Stomach (tissue), 19 donors: ENCODE measurements at places on chromosomes 7 and 10. TPM values are rescaled to one million over a fixed set of nuclear protein-coding genes. Genes with fewer than 3 reads are reported as not detected.

DNA sequence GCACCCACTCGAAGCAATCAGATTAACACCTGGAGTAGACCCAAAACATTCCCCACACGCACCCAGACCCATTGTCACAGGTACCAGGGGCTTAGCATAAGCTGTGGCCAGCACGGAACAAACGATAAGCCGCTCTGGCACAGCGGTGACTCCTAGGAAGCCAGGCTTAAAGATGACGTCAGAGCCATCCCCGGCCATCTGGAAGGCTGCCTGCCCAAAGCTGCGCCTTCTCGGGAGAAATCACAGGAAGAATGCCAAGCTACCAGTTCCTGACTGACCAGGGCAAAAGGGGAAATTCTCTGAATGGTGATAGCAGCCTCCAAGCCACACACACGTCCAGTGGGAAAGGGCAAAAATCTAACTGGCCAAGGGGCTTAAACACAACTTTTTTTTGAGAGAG lies 13.0 kb upstream of the WIPI2 start:
- peak; percentile 61 for DNase-seq

DNA sequence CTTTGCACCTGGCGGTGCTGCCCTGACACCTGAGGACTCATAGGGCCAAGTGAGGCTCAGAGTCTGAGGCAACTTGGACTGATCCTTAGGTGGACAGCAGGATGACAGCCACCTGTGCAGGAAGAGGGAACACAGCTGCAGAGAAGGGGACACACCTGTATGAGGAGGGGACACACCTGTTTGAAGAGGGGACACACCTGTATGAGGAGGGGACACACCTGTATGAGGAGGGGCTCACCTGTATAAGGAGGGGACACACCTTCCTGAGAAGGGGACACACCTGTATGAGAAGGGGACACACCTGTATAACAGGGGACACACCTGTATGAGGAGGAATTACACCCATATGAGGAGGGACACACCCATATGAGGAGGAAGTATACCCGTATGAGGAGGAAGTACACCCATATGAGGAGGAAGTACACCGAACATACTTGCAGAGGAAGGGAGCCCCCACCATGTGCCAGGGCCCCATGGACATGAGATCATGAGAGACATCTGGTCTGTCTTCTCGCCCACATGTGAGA lies 285.9 kb downstream of the ADARB2 start:
- DNase-seq: no peak

DNA sequence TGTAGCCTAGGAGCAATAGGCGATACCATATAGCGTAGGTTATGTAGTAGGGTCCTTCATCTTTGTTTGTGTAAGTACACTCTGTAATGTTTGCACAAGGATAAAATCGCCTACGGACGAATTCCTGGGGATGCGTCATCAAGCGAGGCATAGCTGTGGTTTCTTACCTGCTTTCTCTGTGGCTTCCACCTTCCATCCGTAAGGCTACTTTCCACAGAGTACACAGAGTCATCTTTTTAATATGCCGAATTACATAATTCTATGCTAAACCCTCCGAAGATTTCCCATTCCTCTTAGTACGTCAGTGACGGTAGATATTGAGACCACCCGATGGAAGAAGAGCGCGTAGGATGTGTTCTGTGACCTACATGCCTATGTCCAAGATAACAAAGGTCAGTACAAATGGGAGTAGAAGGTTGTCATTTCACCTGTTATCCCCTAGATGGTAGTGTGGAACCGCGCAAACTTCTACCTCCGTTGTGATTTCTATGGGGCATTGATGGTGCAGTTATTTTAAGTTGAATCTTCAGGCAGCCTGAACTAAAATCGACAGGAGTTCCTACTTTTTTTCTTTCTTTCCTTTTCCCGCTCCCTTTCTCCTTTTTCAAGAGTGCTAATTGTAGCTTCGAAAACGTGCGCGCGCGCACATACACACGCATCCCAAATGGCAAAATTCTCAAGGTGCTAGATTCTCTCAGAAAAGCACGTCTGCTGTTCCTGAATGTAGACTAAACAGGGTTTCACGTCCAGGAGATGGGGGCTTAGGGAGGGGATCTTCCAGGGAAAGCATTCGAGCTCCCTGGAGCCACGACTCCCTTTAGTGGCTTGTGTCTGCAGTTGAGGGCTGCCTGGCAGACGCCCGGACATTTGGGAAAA lies 111.7 kb upstream of the MBL2 start:
- peak; percentile 90 for DNase-seq

Gene SCART1
- 5.9 TPM for total RNA-seq

Gene TMEM139
- total RNA-seq: 2.9 TPM

DNA sequence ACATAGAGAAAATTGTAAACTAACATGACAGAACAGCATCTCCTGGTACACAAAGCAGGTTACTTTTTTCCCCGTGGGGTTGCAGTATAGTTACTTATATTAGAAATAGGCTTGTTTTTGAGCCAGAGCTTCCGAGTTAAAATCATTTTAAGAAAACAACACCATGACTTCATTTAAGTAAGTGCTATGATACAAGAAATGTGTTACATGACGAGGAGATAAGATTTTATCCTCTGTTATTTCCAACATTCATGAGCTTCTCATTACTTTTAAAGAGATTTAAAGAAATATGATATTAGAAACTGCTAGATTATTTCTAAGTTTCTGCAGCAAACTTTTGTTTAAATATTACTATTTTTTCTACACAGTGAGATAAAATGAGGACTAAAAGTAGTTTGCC lies 968.7 kb downstream of the GATA3 start:
- DNase-seq: no peak

DNA sequence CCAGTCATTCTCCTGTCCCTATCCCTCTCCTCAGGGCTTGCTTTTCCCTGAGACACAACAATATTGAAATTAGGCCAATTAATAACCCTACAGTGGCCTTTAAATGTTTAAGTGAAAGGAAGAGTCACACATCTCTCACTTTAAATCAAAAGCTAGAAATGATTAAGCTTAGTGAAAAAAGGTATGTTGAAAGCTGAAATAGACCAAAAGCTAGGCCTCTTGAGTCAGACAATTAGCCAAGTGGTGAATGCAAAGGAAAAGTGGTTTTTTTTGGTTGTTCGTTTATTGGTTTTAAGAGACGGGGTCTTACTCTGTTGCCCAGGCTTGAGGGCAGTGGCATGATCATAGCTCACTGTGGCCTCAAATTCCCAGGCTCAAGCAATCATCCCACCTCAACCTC lies 9.7 kb upstream of the ATAD1 start:
- DNase-seq: no peak

- DNase-seq: peak; percentile 59
Measured at GRCh38 chr10:43390759-43391158, 18.2 kb downstream of the HNRNPF start.

GRCh38 chr7:5211730-5212482 lies 21.9 kb downstream of the WIPI2 start:
- DNase-seq: no peak

DNA sequence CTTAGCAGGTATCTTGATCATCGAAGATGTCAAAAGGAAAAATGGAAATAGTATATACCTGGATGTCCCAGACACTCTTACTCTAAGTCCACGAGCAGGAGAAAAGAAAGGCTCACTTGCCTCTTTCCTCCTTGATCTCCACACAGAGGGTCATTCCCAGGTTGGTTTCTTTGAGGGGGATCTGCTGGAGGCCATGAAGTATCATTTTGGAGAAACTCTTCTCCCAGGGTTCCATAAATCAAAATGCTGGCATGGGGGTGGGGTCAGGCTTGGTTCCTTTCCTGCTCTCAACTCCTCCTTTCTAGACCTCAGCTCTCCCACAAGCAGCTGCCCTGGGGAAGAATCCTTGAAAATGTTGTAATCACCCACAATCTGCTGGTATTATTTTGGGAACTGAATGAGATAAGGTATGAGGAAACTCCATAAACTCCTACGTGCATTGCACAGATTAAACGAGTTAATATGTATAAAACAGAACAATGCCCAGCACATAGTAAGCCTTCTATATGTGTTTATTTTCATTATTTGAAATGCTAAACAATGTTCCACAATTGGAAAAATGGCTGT lies 54.4 kb downstream of the PRKCQ start:
- no peak for DNase-seq

Gene SH2D4B
- total RNA-seq: not detected

GRCh38 chr10:2839081-2839725 lies 228.1 kb upstream of the PFKP start:
- DNase-seq: no peak

Gene CRTAC1
- 7.2 TPM for total RNA-seq

GRCh38 chr10:104322416-104322782 lies 15.9 kb downstream of the ITPRIP start:
- no peak for DNase-seq

DNA sequence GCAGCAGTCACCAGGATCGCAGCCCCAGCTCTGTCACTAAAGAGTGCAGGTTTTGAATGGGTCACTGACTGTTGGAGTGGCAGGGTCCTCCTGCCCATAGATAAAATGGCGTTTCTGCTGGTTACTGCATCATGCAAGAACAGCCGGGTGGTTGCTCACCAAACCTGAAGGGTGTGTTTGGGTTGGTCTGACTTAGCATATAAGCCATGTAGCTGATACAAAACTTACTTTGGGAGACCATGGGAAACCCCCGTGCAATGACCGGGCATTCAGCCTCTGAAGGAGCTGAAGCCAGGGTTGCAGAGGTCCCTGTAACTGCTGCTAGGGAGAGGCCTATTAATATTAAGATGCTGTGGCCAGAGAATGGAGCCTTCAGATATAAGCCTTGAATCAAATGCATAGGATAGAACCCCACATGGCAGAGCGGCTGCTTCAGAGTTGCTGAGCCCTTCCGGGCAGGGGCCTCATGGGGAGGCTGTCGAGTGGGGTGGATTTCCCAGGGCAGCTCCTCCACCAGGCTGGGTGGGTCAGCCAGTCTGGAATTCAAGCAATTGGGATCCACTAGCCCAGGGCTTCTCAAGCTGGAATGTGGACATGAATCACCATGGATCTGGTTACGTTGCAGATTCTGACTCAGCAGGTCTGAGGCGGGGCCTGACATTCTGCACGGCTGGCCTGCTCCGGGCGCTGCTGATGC lies 70.9 kb upstream of the CTBP2 start:
- DNase-seq: no peak

GRCh38 chr10:87960230-87960629 lies 96.8 kb downstream of the PTEN start:
- no peak for DNase-seq

GRCh38 chr7:69577221-69577620 lies 21.1 kb upstream of the AUTS2 start:
- DNase-seq: no peak

DNA sequence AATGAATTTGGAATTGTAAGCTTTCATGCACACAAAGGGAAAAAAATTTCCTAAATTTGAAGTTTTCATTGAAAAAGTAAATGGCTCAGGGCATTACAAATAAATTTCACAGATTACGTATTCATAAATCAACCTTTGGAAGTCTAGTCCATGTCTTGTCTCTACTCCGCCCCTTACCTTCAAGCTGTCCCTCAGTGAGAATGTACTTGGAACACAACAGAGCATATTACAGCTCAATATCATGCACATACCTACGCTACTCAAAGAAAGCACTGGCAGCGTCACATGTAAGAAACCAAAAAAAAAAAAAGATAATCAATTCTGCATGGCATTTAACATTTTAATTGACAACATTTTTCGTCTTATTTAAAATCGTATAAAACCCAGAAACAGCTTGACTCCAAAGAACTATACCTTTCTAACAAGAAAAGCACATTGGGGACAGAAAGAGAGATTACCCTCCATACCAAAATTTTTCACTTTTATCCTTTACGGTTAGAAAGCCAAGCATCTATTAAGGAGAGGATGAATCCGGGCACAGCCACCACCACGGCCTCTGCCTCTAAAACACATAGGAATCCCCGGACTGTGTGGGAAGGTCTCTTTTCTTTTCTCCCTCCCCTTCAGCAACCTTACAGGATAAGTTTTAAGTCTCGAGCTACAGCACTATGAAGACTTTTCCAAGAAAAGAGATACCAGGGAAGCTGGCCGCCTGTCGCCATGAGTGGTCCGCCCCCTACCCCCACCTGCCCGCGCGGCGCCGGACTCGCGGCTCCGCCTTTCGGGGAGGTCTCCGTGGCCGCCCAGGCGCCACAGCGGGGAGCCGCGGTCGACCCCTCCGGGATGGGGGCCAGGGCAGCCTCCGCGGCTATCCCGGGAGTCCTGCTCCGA lies 1.1 kb downstream of the JMJD1C start:
- no peak for DNase-seq

Gene ITGA8
- total RNA-seq: 55.8 TPM

- peak; percentile 3 for DNase-seq
Measured at GRCh38 chr7:97851683-97852082, 20.5 kb downstream of the ASNS start.

Gene AKR1C2
- total RNA-seq: 30.4 TPM

- no peak for DNase-seq
Measured at GRCh38 chr7:27032839-27033238, 63.0 kb downstream of the HOXA1 start.

GRCh38 chr10:116706281-116706680 lies 36.1 kb downstream of the HSPA12A start:
- DNase-seq: no peak
